ENCODE measurements at places on chromosomes 5 and 9.

GRCh38 chr5:132779961-132780360, 2.9 kb upstream of the SEPTIN8 start:
- DNase-seq, result no peak

- no peak for DNase-seq
These were observed 36.6 kb upstream of the LECT2 start for GRCh38 chr5:135991429-135991828.

GRCh38 chr9:115025721-115026120, 92.2 kb downstream of the TNC start:
- DNase-seq, result no peak

DNA sequence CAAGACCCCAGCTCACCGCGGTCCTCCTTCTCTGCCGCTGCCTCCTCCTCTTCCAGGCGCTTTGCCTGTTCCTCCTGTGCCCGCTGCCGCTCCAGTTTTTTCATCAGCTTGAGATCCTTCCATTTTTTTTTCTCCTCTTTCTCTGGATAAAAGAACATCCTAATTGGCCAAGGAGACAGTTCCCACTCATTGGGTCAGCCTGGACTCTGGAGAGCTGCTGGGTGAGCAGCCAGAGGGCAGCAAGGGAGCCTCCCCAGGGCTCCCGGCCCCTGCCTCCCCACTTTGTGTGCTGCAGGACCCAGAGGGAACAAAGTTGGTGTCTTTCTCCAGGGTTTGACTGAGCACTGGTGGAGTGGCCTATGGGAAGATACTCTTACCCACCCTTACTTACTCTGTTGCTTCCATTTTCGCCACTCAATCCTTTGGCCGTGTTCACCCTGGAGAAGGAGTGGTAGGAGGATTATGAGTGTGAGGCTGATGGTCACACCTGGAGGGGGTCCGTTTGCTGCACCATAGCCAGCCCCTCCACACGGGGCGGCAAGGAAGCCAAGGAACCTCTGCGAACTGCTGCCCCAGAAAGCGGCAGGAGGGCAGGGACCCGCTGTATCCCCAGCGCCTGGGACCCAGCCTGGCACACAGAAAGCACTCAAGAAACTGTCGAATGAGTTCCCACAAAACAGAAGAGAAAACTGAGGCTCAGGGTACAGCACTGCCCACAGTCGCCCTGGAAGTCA, 708 bp downstream of the SPOUT1 start:
- DNase-seq, result no peak

DNA sequence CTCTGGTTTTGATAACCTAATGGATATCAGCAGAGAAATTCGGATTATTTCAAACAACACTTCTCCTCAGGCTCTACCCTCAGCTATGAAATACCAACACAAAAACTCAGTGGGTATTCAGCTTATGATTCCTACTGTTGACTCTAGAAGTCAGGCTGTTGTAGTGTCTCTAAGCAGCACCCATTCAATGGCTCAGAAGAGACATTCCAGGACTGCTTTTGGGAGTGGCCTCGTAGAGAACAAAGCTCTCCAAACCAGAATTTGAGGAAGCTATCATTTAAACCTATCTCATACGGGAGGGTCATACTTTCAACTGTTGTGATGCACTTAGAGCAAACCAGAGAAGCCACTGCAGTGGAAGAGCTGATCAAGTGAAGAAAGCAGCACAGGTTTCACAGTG, 34.1 kb downstream of the ETF1 start:
- DNase-seq, result no peak

GRCh38 chr5:109404428-109404960, 5.3 kb downstream of the PJA2 start:
- DNase-seq, result no peak

Measured in SHP77 treated with DMSO at 0.1 percent for 48 hours (cell line).